ENCODE measurements at places on chromosomes 7 and 10.

DNA sequence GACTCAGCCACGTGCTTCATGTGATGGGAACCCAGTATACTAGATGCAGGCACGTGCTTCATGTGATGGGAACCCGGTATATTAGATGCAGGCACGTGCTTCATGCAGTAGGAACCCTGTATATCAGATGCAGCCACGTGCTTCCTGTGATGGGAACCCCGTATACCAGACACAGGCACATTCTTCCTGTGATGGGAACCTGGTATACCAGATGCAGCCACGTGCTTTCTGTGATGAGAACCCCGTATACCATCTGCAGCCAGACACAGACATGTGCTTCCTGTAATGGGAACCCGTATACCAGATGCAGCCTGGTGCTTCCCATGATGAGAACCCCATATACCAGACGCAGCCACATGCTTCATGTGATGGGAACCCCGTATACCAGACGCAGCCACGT lies 44.0 kb downstream of the MGMT start:
- DNase-seq = no peak

- no peak for DNase-seq
Measured at GRCh38 chr10:60139798-60140566, 233.6 kb upstream of the CCDC6 start.

GRCh38 chr7:22400936-22401553 lies 44.1 kb upstream of the RAPGEF5 start:
- DNase-seq = no peak

GRCh38 chr10:104938031-104938430 lies 296.9 kb downstream of the SORCS3 start:
- DNase-seq = no peak

- DNase-seq = no peak
Measured at GRCh38 chr10:48449501-48450232, 143.2 kb downstream of the MAPK8 start.

- DNase-seq = no peak
Measured at GRCh38 chr7:20510573-20510900, 104.9 kb upstream of the ABCB5 start.
